T-helper 17 cell (primary cell): ENCODE measurements at places on chromosomes 3 and 15.

- DNase-seq: peak; percentile 61
Observed at GRCh38 chr15:60520825-60521368, 42.0 kb upstream of the ICE2 start.

GRCh38 chr3:190360228-190360627 lies 27.7 kb upstream of the CLDN16 start:
- DNase-seq: no peak

DNA sequence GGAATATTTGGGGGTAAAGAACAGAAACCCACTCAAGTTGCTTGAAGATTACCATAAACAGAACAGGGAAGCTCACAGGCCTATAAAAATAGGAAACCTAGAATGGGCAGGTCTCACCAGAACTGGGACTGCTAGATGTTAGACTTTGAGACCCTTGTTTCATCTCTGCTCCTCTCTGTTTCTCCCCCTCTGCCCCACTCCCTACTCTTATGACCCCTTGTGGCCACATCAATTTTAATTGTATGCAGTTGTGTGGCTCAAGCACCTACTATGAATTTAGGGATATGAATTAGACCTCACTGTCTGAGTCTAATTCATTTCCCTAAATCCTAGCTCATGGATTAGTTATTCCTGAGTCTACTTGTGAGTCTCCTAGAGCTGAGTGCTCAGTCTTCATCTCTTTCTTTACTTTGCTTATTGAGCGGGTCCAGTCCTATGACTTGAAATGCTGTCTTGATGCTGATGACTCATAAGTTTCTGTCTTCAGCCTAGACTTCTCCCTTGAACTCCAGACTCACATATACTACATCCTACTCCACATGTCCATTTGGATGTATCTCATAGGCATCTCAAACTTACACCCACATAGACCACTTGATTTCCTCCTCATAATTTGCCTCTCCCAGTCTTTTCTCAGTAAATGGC lies 78.7 kb downstream of the ITPR1 start:
- DNase-seq: no peak

DNA sequence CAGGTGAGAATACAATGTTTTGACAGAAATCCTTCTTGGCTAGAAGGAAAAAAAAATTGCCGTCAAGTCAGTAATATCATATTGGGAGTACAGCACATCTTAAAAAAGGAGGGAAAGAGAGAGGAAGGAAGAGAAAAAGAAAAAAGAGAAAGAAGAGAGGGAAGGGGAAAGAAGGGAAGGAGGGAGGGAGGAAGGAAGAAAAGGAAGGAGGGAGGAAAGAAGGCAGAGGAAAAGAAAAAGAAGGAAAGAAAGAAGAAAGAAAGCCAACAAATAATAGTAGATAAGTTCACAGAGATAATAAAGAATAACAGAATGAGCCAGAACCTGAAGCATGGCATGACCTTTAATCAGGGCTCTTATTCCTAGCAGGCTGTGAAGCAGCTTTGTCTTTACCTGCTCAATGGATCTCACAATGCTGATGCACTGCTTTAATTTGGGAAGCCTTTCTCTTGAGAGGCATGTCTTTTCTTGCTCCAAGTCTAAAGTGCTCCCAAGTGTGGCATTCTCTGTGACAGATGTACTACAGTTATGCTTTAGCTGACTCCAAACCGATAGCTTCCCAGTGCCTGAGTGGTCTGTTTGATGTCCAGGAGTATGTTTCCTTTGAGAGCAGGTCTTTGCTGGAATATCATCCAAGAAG lies 114.9 kb downstream of the IQCH start:
- no peak for DNase-seq

GRCh38 chr3:117286488-117286887 lies 576.9 kb downstream of the TUSC7 start:
- no peak for DNase-seq

- no peak for DNase-seq
Observed at GRCh38 chr15:98583771-98584430, 64.4 kb upstream of the IGF1R start.

- no peak for DNase-seq
Observed at GRCh38 chr3:151328298-151328995, 902 bp downstream of the P2RY13 start.

DNA sequence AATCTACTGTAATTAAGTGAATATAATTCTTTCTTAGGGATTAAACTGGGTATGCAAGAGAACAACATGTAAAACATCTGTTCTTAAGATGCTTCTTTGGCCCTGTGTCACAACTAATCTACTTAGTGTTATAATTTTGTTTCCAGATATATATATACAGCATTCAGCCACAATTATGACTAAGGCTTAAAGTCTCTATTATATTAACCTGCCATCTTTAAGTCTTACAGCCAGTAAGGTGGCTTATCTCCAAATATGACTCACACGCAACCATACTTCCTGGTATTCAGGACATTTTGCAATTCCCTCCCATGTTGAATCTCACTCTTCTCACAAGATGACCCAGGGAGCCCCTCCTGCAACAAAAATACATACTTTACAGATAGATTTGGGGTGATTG lies 6.6 kb upstream of the KBTBD8 start:
- no peak for DNase-seq
